ENCODE measurements at places on chromosomes 4 and X.

DNA sequence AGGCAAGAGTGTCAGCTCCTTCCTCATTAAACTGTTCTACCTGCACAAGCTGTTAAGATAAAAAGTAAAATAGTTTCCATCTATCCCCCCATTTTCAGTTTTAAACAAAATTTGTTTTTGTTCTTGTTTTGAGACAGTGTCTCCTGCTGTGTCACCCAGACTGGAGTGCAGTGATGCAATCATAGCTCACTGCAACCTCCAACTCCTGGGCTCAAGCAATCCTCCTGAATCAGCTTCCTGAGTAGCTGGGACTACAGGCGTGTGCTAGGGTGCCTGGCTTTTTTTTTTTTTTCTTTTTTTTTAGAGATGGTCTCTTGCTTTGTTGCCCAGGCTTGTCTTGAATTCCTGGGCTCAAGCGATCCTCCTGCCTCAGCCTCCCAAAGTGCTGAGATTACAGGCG lies 105.4 kb downstream of the HS6ST2 start:
- H3K27me3 ChIP-seq, result peaks cover 4% of the 10 kb centered on the region
- H3K27ac ChIP-seq, result no peak overlapping the region
- no peak overlapping the region for H3K4me3 ChIP-seq
- DNase-seq, result no peak

- H3K27me3 ChIP-seq, result peaks cover 12% of the 10 kb centered on the region
- H3K36me3 ChIP-seq, result no peaks in the 10 kb centered on the region
- no peak for DNase-seq
- H3K27ac ChIP-seq, result no peak overlapping the region
Observed at GRCh38 chr4:14790494-14790893, 211.8 kb upstream of the CPEB2 start.

GRCh38 chr4:28444886-28445496 lies 1584.3 kb downstream of the STIM2 start:
- no peak for DNase-seq
- no peak overlapping the region for H3K4me3 ChIP-seq
- no peaks in the 10 kb centered on the region for H3K27me3 ChIP-seq
- H3K27ac ChIP-seq, result no peak overlapping the region

- no peak overlapping the region for H3K27ac ChIP-seq
- H3K4me1 ChIP-seq, result peaks cover 29% of the 10 kb centered on the region
- no peak for DNase-seq
- no peak overlapping the region for H3K4me3 ChIP-seq
- H3K27me3 ChIP-seq, result no peaks in the 10 kb centered on the region
Observed at GRCh38 chrX:9458516-9459078, 6.3 kb upstream of the TBL1X start.
